ENCODE measurements at places on chromosomes 2 and 18.
A peak's percentile ranks its signal among the peaks of the same experiment; 100 is the strongest.

DNA sequence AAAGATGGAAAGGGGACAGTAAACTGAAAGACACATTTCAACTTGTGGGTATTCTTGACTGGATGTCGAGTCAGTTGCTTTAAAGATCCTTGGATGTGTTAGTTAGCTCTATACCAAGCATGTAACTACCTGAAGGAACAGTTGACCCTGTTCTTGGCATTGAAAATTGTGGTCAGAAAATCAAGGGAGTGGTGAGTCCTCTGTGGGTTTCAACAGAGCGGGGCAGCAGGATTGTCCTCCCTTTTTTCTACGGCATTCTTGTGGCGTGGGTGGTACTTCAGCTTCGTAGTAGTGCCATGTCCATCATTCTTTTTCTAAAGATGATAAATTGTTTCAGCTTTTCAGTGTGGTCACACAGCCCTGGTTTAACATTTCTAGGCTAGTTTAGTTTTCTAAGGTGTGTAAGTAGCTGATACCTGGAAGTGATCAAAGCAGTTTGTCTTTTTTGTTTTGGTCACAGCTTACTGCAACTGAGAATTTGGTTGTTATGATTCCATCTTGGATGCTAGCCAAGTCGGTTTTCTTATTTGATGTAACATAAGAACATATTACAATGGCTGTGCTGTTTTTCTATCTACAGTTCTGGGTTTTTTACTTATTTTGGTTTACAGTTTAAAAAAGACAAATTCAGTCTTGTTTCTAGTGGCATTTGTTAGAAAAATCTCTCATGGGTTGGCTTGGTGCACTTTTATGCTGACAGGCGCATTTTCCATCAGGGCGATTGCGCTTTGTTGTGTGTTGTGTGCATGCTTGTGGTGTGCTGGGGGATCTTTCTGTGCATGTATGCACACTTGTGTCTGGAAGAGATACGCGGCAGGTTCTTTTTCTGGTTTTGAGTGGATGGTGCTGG is 84.7 kb downstream of the ZNF407 start:
- peak; percentile 85 for DNase-seq

- no peak for DNase-seq
Observed at GRCh38 chr2:143720095-143720664, 591.0 kb downstream of the ARHGAP15 start.

DNA sequence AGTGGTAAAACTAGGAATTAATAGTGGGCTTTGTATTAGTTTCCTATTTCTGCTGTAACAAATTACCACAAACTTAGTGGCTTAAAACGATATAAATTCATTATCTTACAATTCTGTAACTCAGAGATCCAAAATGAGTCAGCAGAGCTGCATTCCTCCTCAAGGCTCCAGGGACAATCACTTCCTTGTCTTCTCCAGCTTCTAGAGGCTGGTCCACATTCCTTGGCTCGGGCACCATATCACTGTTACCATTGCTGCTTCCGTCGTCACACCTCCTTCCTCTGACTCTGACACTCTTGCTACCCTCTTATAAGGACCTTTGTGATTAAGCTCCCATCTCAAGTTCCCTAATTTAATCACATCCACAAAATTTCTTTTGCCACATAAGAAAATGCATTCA is 567.8 kb upstream of the KLHL29 start:
- no peak for DNase-seq

GRCh38 chr2:163675388-163675787 is 60.4 kb downstream of the FIGN start:
- DNase-seq = no peak

DNA sequence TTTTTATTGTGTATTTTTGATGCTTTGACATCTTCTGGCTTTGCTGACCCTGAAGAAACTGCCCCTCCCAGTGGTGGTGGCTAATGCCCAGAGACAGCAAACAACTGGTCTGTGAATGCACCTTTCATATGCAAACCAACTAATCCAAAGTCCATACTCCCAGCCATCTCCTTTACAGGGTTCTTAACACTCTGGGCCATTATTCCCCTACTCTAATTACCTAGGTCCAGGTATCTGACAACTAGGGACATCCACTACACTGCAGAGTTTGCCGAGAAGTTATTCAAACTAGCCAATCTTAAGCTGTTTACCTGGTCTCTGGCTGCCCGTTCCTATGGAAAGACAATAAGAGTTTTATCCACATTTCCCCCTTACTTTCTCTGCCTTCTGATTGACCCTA is 73.6 kb downstream of the FSHR start:
- no peak for DNase-seq

DNA sequence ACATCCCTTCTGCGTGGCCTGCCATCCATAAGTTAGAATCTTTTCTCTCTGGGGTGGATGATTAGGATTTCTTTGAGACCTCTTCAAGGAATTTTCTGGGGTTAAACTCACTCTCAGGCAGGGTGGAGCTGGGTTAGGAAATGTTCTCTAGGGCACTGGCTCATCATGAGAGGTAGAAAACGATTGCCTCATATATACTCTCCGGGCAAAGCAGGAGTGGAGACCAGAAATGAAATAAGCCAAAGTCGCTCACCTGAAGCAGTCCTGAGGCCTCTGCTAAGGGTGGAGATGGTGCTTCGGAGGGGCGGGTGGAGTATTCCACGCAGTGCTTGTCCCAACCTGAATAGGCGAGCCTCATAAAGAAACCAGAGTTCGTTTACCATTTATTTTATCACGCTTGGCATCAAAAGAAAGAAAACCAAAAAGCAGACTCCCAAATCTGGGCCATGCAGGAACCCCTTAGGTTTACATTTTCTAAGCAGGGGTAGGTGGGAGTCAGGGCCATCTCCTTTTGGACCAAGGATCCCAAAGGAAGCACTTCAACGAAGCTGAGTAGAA is 249.3 kb upstream of the MEIS1 start:
- DNase-seq = no peak

GRCh38 chr2:225779829-225780228 is 380.3 kb downstream of the NYAP2 start:
- no peak for DNase-seq

- DNase-seq = no peak
Observed at GRCh38 chr2:23480957-23481797, 96.2 kb downstream of the KLHL29 start.

GRCh38 chr18:57433482-57433881 is 1.7 kb upstream of the ONECUT2 start:
- no peak for DNase-seq

DNA sequence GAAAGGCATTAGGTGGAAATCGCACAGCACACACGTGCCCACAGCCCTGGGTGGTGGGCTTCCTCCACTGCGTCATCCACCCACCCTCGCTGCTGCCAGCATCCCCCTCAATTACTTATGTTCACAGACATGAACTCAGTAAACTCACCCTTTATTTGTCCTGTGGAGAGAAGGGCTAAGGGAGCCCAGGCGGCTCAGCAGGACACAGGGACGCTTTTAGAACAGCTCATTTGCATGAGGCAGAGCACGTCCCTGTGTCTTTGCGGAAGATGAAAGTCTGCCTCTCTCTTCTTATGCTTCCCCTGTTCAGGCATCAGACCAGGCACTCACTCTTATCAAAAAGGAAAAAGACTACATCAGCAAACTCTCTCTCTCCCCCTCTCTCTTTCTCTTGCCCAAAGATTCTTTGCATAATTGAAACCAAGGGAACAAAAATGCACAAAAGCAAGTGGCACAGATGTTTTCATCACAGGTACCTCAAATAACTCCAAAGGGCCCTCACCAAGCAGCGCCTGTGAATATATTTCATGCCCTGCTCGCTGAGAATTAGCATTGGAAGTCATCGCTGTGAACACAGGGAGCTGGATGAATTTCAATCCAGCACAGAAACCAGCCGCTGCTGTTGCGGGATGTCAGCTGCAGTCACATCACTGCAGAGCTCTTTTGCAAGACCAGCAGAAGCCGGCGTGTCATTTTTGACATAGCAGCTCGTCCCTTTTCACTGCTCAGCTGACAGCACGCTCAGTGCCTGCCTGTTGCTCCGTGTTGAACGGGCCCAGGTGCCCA is 376.3 kb upstream of the MYT1L start:
- DNase-seq = no peak

DNA sequence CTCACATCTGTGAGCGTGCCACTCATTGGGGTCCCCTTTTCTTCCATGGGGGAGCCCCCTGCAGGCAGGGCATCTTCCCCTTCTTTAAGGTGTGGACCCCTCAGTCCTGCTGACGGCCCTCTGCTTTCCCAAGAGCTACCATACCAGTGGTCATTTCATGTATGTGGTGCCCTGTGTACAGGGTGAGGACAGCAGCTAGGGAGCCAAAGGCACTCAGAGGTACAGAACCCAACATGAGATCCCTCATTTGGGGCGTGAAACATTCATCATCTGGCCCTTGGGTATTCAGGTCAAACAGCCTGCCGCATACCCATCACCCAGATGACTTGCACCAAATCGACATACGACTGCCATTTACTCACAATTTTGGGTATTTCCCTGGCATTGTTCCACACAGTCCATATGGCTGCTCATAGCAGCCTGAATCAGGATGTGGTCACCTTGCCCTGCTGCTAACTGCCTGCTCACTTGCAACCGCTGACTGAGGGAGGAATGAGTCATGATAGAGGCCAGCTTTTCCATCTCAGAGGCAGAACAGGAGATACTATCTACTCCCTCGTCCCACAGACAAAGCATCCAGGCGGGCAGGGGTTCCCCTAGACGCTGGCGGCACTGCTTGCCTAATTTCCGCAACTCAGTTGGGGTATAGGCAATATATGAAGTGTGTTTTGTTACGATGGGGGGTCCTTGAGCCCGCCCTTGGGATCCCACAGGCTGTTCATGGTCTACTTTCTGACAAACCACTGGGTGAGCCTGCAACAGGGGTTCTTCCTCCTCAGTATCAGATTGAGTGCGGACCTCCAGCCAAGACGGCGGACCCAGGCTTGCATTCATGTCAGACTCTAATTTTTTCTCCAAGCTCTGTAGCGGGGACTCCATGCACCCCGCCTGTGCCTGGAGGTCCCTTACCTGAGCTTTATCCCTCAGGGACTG is 228.6 kb downstream of the SATB2 start:
- no peak for DNase-seq

- no peak for DNase-seq
Observed at GRCh38 chr2:65576861-65577601, 144.6 kb upstream of the SPRED2 start.

DNA sequence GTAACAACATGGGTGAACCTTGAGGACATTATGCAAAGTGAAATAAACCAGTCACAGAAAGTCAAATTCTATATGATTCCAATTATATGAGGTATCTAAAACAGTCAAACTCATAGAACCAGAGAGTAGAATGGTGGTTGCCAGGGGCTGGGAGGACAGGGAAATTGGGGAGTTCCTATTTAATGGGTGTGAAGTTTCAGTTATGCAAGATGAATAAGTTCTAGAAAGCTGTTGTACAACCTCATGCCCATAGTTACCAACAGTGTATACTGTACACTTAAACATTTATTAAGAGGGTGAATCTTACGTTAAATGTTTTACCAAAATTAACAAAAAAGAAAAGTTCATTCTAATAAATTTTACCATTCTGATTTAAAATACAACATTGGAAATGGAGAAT is 92.7 kb upstream of the WDSUB1 start:
- no peak for DNase-seq

DNA sequence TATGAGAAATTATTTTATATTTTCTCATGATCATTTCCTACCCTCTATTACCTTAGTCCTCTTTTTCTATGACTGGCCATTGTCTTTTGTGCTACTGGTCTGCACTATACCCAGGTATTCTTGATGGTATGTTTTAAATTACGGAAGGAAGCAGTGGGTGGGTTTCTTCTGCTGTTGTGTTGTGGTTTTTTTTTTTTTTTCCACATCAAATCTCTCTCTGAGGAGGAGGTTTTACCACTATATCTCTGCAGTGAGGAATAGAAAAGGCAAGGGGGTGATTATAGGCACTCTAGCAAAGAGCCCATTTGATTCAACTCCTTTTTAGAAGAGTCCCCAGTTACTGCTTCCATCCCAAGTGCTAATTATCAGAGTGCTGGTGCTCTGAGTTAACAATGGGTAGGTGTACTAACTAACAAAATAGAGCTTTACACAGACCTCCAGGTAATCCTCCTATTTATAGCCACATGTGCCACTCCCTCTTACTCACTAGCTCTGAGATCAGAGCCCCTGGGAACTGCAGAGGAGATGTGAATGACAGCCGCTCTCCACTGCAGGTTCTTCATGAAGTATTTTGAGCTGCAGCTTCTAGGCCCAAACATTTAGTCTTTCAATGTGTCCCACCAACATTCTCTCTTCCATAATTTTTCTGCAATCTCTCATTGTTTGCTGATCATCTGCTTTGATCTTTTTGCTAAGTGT is 301.6 kb upstream of the GULP1 start:
- no peak for DNase-seq

GRCh38 chr18:50460716-50461115 is 85.9 kb downstream of the SKA1 start:
- DNase-seq = no peak

- DNase-seq = peak; percentile 23
Observed at GRCh38 chr2:158464426-158465281, 7.9 kb downstream of the PKP4 start.

DNA sequence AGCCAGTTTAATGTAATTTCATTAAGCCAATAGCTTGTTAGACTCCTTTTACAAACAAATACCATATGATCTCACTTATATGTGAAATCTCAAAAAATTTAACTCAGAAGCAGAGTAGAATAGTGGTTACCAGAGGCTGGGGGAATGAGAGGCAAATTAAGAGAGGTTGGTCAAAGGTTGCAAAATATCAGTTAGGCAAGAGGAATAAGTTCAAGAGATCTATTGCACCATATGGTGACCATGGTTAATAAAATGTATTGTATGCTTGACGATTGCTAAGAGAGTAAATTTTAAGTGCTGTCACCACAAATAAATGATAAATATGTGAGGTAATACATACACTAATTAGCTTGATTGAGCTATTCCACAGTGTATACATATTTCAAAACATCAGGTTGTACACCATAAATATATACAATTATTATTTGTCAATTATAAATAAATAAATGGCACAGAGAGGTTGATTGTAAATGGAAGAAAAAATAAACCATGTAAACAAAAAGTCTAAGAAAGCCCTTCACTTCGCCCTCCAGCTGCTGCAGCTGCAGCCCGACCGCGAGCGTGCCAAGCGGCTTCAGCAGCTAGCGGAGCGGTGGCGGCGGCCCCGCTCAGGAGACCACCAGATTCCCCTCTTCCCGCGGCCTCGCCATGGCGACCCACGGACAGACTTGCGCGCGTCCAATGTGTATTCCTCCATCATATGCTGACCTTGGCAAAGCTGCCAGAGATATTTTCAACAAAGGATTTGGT is 23.0 kb upstream of the ACTR2 start:
- DNase-seq = no peak

DNA sequence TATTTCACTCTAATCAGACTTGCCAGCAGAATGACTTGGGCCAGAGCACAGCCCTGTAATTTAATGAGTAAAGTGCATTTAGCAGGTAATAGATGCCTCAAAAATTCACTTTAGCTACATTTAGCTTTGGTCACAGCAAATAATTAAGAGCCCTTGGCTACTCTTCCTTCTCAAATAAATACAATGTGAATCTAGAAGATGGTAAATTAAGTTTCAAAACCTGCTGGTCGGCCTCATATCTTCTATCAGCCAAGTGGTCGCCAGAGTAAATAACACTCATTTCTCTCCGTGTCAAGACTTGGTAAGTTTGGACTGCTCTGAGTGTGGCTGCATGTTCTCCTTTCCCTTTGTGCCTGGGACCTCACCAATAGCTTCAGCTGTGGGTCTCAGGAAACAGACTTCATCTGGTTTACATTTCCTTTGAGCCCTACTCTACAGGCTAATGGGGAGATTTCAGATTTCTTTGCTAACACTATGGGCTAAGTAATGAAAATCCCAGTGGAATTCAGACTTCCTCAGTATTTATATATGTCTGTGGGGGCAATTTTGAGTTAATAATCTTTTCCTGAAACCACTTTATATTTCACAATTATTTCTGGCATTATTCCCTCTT is 375.8 kb downstream of the RBM43 start:
- no peak for DNase-seq

- no peak for DNase-seq
Observed at GRCh38 chr18:77020561-77020960, 112.0 kb downstream of the MBP start.

All from NCI-H510A treated with DMSO at 0.1 percent for 48 hours (cell line).